ENCODE measurements at places on chromosomes 7 and 10.

DNA sequence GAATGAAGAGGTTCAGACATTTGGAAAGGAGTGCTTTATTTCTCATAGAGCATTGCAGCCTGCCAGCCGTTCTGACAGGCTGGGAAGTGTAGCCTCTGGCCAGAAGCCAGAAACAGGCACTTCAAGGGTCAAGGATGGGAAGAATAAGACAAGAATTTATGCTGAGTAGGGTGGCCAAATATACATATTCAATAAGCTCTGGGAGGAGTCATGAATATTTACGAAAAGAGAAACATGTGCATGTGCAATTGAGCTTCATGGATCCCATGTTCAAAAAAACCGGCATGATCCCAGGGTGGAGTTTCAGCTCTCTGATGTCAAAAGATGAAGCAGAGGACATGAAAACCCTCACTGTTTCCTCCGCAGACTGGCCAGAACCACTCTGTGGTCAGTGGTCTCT lies 32.9 kb downstream of the TLX1 start:
- DNase-seq: no peak

DNA sequence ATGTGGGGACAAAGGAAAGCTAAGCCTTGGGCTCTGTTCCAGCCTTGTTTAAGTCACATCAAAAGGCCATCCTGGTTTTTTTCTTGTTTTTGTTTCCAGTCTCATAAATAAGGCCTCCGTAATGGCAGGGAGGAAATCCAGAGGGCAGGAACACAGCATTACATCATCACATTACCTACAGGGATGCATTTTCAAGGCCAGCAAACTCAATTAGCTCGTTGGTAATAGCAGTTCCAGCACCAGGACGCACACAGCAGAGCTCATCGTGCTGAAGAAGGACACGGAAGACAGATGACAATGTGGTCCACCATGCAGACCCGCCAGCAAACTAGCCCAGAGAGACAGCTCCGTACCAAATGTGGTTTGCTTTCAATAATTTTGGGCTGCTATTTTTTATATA lies 1209.2 kb downstream of the TYW1 start:
- DNase-seq: no peak

GRCh38 chr7:3670898-3671297 lies 369.8 kb downstream of the SDK1 start:
- DNase-seq: no peak

DNA sequence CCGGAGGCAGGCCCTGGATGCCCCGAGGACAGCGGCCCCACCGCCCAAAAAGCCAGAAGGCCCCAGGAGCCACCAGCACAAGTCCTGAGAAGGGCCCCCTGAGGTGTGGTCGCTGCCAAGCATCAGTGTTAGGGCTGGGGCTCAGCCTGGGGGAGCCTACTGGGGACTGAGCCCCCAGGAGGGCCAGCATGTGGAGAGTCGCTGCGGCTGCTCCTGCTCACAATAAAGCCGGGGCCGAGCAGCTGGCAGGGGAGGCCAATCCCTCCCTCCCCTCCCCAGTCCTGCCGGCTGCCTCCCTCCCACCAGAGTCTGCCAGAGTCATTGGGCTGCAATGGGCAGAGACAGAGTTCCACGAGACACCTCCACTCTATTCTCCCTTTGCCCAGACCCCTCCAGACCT lies 3.1 kb upstream of the ASIC3 start:
- DNase-seq: no peak

GRCh38 chr7:125218076-125218475 lies 288.5 kb upstream of the POT1 start:
- no peak for DNase-seq

GRCh38 chr7:138752518-138753149 lies 45.2 kb upstream of the TMEM213 start:
- DNase-seq: peak; percentile 80

DNA sequence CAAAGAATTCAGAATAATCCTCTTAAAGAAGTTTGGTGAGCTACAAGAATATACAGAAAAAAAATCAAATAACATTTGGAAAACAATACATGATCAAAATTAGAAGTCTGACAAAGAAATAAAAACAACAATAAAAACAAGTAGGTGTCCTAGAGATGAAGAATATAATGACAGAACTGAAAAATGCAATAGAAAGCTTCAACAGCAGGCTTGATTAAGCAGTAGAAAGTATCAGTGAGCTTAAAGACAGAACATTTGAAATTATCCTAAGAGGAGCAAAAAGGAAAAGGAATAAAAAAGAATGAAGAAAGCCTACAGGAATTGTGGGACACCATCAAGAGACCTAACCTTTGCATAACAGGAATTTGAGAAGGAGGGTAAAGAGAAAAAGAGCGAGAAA lies 238.8 kb downstream of the ZEB1 start:
- no peak for DNase-seq

GRCh38 chr7:68964060-68964459 lies 634.2 kb upstream of the AUTS2 start:
- DNase-seq: no peak

DNA sequence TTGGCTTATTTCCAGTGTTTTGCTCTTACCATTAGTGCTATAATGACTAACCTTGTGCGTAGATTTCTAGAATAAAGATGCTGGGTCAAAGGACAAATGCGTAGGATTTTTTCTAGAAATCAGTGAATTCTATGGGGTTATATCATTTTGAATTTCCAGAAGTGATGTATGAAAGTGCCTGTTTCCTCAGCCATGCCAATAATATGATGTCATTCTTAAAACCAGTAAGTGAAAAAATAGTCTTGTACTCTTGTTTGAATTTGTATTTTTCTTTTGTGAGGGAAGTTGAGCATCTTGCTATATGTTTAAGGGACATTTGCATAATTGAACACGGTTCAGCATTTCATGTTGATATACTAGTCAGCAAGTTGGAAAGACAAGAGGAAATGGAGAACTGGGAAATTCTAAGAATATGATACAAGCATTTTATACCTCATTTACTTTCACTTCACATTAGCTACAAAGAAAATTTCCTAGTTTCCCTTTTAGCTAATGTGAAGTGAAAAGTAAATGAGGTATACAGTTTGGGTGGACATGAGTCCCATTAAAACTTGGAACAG lies 3.8 kb upstream of the DNAH11 start:
- DNase-seq: no peak

GRCh38 chr10:58299580-58299979 lies 30.6 kb downstream of the CISD1 start:
- DNase-seq: peak; percentile 65

GRCh38 chr10:73816917-73817729 lies 5.7 kb upstream of the NDST2 start:
- DNase-seq: no peak

GRCh38 chr7:74523015-74523414 lies 69.3 kb downstream of the GTF2IRD1 start:
- no peak for DNase-seq

GRCh38 chr10:35416619-35417312 lies 80.5 kb downstream of the CCNY start:
- DNase-seq: no peak

DNA sequence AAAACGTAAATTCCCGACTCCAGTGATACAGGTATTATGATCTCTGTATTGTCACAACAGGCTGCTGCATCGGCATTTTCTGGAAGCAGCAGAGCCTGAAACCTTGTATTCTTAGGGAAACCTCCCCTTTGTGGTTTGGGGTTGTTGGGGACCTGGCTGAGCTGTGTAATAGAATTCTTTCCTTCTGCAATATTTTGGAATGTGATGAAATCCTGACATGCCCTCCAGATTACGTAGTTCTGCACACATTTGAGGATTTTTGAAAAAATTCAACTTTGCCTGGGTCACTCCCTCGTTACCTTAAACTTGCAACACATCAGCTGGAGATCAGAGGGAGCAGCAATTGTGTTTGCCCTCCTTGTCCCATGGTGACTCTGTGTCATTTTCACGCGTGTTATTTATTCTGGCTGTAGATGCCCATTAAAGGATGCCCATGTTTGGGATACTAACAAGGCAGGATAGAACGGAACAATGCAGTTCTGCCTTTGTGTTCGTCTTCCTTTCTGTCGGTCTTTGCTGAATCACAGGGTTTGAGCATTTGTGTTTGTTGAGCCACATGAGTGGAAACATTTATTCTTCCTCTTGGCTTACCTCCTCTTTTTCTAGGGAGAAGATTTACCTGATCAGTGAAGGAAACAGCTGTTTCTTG lies 181.7 kb downstream of the TCF7L2 start:
- DNase-seq: no peak

DNA sequence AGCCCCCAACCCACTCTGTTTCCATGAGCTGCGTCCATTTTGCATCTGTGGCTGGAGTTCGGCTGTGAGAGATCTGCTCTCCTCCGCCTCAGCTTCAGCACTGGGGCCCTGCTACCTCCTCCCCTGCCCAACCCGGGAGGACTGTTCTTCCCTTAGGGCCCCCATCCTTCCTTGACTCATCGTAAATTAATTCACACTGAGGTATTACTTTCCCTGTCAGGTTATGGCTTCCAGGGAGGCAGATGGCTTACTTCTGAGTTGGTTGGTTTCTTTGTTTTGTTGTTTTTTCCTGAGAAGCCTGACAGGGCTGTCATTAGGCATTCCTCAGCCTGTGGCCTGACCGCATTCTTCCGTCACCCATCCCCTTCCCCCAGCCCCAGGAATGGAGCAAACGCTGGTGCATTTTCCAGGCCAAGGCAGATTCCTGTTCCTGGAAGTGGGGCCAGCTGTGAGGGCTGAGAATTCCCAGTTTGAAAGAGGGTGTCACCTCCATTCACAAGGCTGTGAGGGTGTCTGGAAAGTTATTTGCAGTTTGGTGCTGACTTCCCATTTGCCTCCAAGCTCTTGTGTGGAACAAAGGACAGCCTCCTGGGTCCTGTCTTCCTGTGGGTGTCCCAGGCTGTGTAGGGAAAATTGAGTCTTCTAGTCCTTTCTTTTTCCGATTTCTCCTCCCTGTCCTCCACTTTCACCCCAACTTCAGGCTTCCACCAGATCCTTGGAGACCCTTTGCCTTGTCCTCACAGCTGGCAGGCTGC lies 11.7 kb downstream of the CPA5 start:
- no peak for DNase-seq

- no peak for DNase-seq
These were observed 21.8 kb downstream of the NUDT13 start for GRCh38 chr10:73131913-73132686.

- no peak for DNase-seq
These were observed 16.9 kb upstream of the AKR1E2 start for GRCh38 chr10:4809156-4809555.

GRCh38 chr10:27440478-27440877 lies 63.6 kb upstream of the RAB18 start:
- no peak for DNase-seq

- DNase-seq: no peak
These were observed 38.5 kb upstream of the LRRC17 start for GRCh38 chr7:102874166-102874829.

- DNase-seq: no peak
These were observed 33.4 kb downstream of the OGDH start for GRCh38 chr7:44639671-44640321.

DNA sequence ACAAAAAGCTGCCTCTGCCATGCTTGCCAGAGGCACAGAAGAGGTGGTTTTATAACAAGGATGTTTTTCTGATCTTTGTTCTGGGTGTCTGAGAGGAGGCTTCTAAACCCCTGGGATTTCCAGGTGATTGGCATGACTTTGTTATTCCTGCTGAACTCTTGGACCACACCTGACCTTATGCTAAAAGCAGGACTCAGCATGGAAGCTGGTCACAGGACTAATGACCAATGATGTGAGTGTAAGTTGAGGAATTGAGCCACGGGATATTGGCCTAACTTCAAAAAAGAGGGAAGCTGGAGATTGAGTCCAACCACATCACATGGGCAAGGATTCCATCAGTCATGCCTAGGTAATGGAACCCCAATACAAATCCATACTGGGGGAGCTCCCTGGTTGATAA lies 437.9 kb downstream of the POM121L12 start:
- DNase-seq: no peak

GRCh38 chr10:109191823-109192222 lies 731.5 kb downstream of the XPNPEP1 start:
- DNase-seq: no peak

- no peak for DNase-seq
These were observed 259.1 kb downstream of the KLF6 start for GRCh38 chr10:3525832-3526449.

GRCh38 chr7:95865716-95866371 lies 93.5 kb downstream of the DYNC1I1 start:
- DNase-seq: no peak

All from stimulated activated CD4-positive, alpha-beta T cell treated with anti-CD3 and anti-CD28 coated beads, Interleukin-2, amount 100 ng/mL, for 24 hours (primary cell).